CD8-positive, alpha-beta memory T cell (primary cell): ENCODE measurements at places on chromosomes 5 and 9. TPM values are rescaled to one million over a fixed set of nuclear protein-coding genes. Genes with fewer than 3 reads are reported as not detected.

- H3K27me3 ChIP-seq: no peaks in the 10 kb centered on the region
- no peak overlapping the region for H3K27ac ChIP-seq
- H3K36me3 ChIP-seq: no peaks in the 10 kb centered on the region
- peaks cover 76% of the 10 kb centered on the region for H3K4me1 ChIP-seq
- no peak for DNase-seq
- no peak overlapping the region for H3K4me3 ChIP-seq
These were observed 34.8 kb downstream of the TNFSF8 start for GRCh38 chr9:114895521-114895991.

DNA sequence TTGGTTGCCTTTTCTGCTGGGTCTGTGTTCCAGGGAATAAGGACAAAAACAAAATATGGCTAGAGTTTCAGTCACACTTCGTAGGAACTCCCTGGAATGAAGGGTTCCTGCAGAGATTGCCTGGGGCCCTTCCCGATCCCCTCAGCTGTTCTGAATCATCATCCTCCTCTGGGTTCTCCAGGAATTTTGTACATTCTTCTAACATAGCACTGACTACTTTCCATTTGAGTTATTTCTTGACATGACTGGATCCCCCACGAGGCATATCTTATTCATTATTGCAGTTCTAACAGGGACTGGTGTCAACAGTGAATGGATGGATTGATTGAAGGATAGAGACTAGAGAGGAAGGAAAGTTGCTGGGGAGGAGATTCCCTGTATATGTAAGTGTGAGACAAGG, 49.2 kb upstream of the TNC start:
- no peaks in the 10 kb centered on the region for H3K36me3 ChIP-seq
- DNase-seq: no peak
- H3K4me3 ChIP-seq: no peak overlapping the region
- no peaks in the 10 kb centered on the region for H3K4me1 ChIP-seq
- H3K27me3 ChIP-seq: no peaks in the 10 kb centered on the region
- no peak overlapping the region for H3K27ac ChIP-seq

Gene WNK2
- 0.55 TPM for total RNA-seq

Gene ARHGEF37
- total RNA-seq: 0.13 TPM

- H3K27ac ChIP-seq: no peak overlapping the region
- H3K27me3 ChIP-seq: no peaks in the 10 kb centered on the region
- no peaks in the 10 kb centered on the region for H3K36me3 ChIP-seq
- no peak for DNase-seq
These were observed 60.1 kb upstream of the SPATA31C2 start for GRCh38 chr9:88198341-88198807.

Gene PCDHGC3
- total RNA-seq: 0.11 TPM

Gene SNCB
- not detected for total RNA-seq

DNA sequence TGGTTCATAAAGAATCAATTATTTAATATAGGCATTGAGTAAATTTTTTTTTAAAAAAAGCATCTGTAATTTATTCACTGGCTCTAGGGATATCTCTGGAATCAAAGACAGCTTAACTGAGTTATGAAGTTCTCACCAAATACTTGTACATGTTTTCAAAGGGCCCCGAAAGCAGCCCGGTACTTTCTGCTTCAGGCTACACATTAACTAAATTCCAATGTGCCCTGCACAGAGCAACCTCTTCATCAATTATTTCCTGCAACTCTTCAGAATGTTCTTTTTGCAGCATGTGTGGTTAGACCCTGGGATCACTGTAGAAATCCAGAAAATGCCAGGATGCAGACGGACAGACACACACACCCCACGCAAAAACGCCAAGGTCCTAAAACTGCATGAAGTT, 209.0 kb downstream of the EFNA5 start:
- H3K27me3 ChIP-seq: no peaks in the 10 kb centered on the region
- no peak for DNase-seq
- no peaks in the 10 kb centered on the region for H3K36me3 ChIP-seq
- H3K4me1 ChIP-seq: no peaks in the 10 kb centered on the region
- H3K27ac ChIP-seq: no peak overlapping the region
- H3K4me3 ChIP-seq: no peak overlapping the region

GRCh38 chr5:23027331-23027730, 174.2 kb upstream of the CDH12 start:
- H3K27me3 ChIP-seq: no peaks in the 10 kb centered on the region
- H3K36me3 ChIP-seq: no peaks in the 10 kb centered on the region
- no peaks in the 10 kb centered on the region for H3K4me1 ChIP-seq
- H3K4me3 ChIP-seq: no peak overlapping the region
- H3K27ac ChIP-seq: no peak overlapping the region
- no peak for DNase-seq

DNA sequence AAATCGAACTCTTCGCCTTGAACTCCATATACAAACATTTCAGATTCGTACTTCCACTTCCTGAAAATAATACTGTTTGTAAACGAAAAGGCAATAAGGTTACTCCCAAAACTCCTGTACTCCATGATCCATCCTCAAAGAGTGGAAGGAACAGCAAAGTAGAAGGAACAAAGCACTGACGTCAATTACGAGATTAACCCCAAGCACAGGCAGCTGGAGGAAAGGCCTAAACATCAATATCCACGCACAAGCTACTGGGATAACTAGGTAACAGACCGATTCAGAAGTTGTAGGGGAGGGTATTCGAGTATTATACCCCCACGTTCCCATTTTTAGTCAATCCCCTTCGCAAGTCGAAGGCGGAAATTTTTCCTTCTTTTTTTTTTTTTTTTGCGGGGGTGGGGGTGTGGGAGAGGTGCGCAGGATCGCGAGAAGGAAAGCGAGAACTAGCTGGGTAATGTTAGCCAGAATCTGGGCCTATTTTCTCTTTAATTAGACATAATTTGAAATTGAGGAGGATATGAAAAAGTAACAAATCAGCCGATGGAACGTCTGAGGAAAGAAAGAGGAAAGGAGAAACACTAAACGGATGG, 909 bp downstream of the AFF4 start:
- no peak for DNase-seq
- H3K27ac ChIP-seq: peak overlapping the region; percentile 90
- no peaks in the 10 kb centered on the region for H3K36me3 ChIP-seq
- H3K4me1 ChIP-seq: peaks cover 47% of the 10 kb centered on the region
- no peaks in the 10 kb centered on the region for H3K27me3 ChIP-seq

DNA sequence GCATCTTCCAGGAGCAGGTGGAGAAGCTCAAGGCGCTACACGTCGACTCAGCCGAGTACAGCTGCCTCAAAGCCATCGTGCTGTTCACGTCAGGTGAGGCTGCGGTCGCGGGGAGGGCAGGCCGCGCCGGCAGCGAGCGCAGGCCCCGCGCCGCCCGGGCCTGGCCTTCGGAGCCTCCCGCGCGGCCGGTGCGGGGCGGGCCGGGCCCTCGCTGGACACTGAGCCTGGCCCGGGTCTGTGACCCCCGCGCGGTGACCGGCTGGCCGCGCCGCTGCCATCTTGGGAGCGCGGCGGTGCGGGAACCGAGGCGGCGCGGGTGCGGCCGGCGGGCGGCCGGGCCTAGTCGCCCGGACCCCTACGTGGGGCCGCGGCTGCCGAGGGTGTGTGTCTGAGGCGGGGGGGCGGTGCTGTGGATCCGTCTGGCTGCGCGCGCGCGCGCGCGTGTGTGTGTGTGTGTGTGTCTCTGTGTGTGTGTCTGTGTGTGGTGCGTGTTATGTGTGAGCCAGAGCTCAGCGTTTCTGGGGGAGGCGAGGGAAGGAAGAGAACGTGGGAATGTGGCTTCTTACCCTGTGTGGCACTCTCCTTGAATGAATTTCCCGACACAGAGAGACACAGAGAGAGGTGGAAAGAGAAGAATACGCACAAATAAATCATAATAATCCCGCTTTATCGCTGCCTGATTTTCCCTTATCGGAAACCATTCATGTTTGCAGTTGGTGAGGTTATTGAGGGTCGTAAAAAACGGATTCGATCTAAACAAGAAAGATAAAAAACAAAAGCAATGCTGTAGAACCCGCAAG, 5.5 kb downstream of the NR2F1 start:
- DNase-seq: no peak
- no peaks in the 10 kb centered on the region for H3K36me3 ChIP-seq
- no peak overlapping the region for H3K27ac ChIP-seq
- H3K27me3 ChIP-seq: peaks cover 42% of the 10 kb centered on the region
- peaks cover 3% of the 10 kb centered on the region for H3K4me1 ChIP-seq

DNA sequence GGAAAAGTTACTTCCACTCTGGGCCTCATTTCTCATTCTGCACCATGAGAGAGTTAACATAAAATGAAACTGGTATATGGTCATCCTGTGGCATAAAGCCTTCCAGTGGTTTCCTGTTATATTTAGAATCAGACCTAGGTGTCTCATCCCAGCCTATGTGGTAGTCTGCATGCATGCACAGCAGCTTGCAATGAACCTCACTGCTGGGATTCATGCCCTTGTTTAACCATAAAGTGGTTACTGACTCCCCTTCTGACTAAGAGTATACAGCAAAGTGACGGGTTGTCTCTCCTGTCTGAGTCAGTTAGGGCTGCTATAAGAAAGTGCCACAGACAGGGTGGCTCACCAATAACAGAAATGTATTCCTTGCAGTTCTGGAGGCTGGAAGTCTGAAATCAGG, 14.7 kb upstream of the TDRD7 start:
- H3K27me3 ChIP-seq: no peaks in the 10 kb centered on the region
- DNase-seq: no peak
- H3K4me1 ChIP-seq: no peaks in the 10 kb centered on the region
- H3K4me3 ChIP-seq: no peak overlapping the region

GRCh38 chr9:83405759-83406158, 132.4 kb downstream of the FRMD3 start:
- DNase-seq: no peak
- H3K27ac ChIP-seq: no peak overlapping the region
- no peak overlapping the region for H3K4me3 ChIP-seq
- H3K27me3 ChIP-seq: no peaks in the 10 kb centered on the region
- H3K36me3 ChIP-seq: no peaks in the 10 kb centered on the region
- no peaks in the 10 kb centered on the region for H3K4me1 ChIP-seq

DNA sequence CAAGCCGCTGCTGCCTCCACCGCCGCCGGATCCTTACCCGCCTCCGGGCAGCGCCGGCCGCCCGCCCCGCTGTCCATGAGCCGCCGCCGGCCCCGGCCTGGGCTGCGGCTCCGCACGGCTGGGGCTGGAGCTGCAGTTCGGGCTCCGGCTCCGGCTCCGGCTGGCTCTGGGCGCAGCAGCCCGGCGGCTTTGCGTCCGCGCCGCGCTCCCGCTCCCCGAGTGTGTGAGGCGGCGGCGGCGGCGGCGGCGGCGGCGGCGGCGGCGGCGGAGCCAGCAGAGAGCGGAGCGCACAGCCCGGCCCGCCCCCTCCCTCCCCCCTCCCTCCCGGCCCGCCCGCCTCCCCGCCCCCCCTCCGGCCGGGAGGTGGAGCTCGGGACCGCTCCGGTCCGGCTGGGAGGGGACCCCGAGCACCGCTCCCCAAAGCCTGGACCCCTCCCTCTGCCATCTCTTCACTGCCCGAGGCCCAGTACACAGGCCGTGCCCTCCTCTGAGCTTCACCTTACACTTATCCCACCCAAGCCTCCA, at the start of gene PCDH1:
Gene PCDH1, minus strand, starts transcription at position 225 of the 525 bp plus-strand sequence. Its CDS starts 148 bp downstream, at position 77.
- H3K36me3 ChIP-seq: no peaks in the 10 kb centered on the region
- H3K4me3 ChIP-seq: peak within 1 kb of the TSS; percentile 75
- peaks cover 75% of the 10 kb centered on the region for H3K27me3 ChIP-seq
- peaks cover 27% of the 10 kb centered on the region for H3K4me1 ChIP-seq
- peak; percentile 20 for DNase-seq

DNA sequence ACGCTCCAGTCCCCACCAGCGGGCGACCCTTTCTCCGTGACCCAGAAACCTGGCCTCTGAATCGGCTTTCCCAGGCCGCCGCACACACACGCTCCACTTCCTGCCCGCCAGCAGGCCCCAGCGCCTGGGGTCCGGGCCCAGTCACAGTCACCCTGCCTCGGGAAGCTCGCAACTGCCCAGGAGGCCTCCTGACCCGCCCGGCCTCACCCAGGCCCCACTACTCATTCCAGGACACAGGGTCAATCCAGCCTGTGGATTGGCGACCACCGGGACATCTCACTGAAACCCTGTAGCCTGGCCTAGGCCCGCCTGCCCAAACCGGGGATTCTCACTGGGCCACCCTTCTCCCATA, 2.7 kb upstream of the IRX4 start:
- no peak overlapping the region for H3K4me3 ChIP-seq
- no peak for DNase-seq
- no peaks in the 10 kb centered on the region for H3K4me1 ChIP-seq
- H3K27me3 ChIP-seq: peaks cover 5% of the 10 kb centered on the region
- H3K36me3 ChIP-seq: no peaks in the 10 kb centered on the region

DNA sequence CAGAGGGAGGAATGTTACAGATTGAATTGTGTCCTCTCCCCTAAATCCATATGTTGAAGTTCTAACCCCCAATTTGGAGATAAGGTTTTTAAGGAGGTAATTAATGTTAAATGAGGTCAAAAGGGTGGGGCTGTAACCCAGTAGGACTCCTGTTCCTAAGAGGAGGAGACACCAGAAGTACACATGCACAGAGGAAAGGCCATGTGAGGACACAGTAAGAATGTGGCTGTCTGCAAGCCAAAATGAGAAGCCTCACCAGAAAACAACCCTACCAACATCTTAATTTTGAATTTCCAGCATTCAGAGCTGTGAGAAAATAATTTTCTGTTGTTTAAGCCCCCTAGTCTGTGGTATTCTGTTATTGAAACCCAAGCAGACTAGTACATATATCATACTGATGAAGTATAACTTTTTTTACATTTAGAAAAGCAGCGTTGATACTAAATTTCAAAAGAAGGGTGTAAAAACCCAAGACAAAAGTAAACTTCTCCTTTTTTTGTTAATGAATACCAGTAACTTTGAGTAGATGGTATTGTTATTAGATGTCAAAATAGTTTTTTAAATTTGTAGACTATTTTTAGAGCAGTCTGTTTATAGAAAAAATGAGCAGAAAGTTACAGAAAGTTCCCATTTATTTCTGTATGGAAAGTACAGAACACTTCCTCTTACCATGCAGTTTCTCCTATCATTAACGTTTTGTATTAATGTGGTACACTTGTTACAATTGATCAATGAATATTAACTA, 25.1 kb downstream of the RNF180 start:
- no peak overlapping the region for H3K27ac ChIP-seq
- H3K4me3 ChIP-seq: no peak overlapping the region
- no peaks in the 10 kb centered on the region for H3K36me3 ChIP-seq
- H3K4me1 ChIP-seq: no peaks in the 10 kb centered on the region
- no peaks in the 10 kb centered on the region for H3K27me3 ChIP-seq
- DNase-seq: no peak

Gene PCDHB7
- not detected for total RNA-seq

Gene FREM1
- not detected for total RNA-seq

DNA sequence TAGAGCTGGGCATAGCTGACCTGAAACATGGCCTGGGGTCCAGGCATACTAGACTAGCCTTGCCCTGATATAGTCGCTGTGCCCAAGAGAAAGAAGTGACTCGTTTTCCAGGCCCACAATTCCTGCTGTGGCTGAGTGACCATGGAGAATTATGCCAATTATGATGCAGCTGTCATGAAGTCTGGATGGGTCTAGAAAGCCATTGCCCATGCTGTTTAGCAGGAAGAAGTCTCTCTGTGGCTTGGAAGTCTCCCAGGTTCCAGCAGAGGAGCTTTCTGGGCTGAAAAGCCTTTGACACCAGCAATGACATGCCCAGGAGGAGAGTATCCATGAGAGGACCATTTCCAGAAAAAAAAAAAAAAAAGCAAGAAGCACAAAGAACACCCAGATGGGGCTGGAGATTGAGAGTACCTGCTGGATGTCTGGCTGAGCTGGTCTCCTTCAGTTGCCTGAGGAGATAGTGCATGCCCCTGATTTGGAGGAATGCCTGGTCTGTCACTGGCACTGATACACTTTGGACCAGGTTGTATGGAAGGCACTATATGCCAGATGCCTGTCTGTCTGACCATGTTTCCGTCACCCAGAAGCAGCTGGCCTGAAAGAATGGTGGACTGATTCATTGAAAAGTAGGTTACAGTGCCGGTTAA, 128.0 kb upstream of the EPB41L4A start:
- peak overlapping the region; percentile 64 for H3K27ac ChIP-seq
- DNase-seq: no peak
- no peaks in the 10 kb centered on the region for H3K27me3 ChIP-seq
- no peaks in the 10 kb centered on the region for H3K4me1 ChIP-seq
- H3K36me3 ChIP-seq: no peaks in the 10 kb centered on the region
